ENCODE measurements at places on chromosomes 13 and 19. TPM values are rescaled to one million over a fixed set of nuclear protein-coding genes. Genes with fewer than 3 reads are reported as not detected.

The ACER1 gene
- total RNA-seq = 0.24 TPM

The CLDN10 gene
- total RNA-seq = not detected

The OR4F17 gene
- total RNA-seq = not detected

The ZSWIM9 gene
- 1.5 TPM for total RNA-seq

The ZNF221 gene
- 3.0 TPM for total RNA-seq

The FCGBP gene
- 3.6 TPM for total RNA-seq

The MEIS3 gene
- total RNA-seq = 6.3 TPM

The KIR3DL1 gene
- total RNA-seq = not detected

The ATP5F1D gene
- total RNA-seq = 193 TPM

The SYNGR4 gene
- not detected for total RNA-seq

The OR2Z1 gene
- total RNA-seq = not detected

The GSX1 gene
- total RNA-seq = not detected

The RFPL4A gene
- total RNA-seq = not detected

The ZNF418 gene
- total RNA-seq = 5.2 TPM

The EBI3 gene
- total RNA-seq = 1.7 TPM

DNA sequence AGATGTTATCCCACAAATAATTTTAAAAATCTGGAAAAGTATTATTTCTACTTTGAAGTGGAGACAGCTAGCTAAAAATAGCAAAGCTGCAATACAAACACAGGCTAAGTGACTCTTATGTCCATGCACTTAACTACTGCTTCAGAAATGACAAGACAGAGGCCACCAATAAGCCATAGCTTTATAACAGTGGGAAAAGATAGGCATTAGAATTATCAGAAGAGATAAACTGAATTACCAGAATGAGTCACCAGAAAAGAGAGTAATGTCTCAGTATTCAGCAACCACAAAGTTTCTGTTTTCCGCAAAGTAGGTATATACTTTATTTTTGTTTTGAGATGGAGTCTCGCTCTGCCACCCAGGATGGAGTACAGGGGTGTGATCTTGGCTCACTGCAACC lies 17.1 kb downstream of the CLN5 start:
- no peak for DNase-seq

DNA sequence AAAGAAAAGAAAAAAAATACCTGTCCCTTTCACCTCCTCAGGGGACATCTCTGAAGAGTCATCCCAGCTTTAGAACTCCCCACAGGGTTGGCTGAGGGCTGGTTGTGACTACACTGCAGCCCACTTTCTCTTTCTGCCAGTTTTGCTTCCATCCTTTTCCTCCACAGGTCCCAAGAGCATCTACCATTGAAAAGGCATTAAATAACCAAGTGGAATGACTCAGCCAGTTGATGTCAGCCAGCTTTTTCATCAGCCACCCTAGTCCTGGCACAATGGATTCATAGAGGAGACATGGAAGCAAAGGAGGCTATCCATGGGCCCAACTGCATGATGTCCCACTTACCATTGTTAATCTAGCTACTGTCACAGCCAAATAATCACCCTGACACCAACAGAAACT lies 9.2 kb upstream of the RCBTB1 start:
- no peak for DNase-seq

DNA sequence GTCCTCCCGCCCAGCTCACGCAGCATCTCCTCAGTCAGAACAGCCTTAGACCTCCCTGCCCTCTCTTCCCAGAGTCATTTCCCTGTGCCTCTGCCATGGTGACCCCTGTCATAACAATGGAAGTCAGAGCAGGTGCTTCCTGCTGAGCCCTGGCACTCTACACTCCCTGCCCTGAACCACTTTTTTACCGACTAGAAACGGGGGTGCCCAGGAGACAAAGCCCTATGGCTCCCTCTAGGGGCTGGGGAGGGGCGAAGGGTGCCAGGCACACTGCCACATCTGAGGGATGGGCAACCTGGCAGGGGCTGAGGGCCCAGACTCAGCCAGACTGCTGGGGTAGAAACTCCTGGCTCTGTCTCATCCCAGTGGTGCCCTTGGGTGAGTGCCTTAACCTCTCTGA lies 16.4 kb downstream of the ZNF574 start:
- no peak for DNase-seq

- DNase-seq = no peak
Observed at GRCh38 chr13:58313219-58313618, 681.7 kb downstream of the PCDH17 start.

DNA sequence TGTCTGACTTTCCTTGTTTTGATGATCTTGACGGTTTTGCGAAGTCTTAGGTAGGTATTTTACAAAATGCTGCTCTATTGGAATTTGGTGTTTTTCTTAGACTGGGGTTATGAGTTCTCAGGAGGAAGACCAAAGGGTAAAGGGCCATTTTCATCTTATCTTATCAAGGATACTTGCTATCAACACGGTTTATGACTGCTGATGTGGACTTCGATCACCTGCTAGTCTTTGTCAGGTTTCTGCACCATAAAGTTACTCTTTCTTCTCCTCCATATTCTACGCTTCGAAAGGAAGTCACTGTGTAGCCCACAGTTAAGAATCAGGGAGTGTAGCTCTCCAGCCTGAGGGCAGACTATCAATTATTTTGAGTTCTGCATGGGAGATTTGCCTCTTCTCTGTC lies 7.4 kb upstream of the CEBPG start:
- DNase-seq = no peak

DNA sequence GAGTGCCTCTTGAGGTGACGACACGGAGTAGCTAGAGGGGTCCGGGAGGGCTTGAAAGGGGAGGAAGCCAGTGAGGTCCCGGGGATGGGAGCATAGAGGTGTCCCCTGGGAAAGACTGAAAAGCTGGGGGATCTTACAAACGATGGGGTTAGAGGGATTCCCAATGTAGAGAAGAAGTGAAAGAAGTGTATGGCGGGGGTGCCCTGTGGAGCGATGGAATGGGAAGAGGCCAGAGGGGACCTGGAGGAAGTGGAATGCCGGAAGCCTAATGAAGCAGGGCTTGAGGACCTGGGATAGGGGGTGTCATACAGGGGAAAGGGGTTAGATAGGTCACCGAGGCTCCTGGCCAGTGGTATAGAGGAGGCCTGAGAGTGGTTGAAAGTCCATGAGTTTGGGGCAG lies 580 bp downstream of the AP2A1 start:
- no peak for DNase-seq

DNA sequence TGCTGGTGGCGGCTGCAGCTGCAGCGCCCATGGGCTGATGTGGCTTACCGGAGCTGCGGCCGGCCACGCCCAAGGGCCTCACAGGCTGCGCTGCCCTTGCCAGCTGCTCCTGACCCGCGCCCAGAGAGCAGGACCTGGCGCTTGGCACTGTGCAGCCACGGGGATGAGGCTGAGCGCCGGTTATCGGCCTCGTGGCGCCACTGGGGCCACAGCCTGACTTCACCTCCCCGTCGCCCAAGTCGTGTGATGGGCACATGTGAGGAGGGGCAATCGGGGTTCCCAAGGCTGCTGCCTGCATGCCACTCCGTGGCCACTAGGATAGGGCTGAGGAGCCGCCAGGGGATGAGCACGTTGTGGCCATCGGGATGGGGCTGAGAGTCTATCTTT lies 77.2 kb upstream of the PABPC3 start:
- no peak for DNase-seq

GRCh38 chr19:3470500-3471128 lies 9.7 kb downstream of the SMIM24 start:
- no peak for DNase-seq

- DNase-seq = no peak
Observed at GRCh38 chr13:75365724-75366173, 116.2 kb downstream of the TBC1D4 start.

GRCh38 chr19:52691737-52692136 lies 43.1 kb downstream of the ZNF611 start:
- DNase-seq = no peak

DNA sequence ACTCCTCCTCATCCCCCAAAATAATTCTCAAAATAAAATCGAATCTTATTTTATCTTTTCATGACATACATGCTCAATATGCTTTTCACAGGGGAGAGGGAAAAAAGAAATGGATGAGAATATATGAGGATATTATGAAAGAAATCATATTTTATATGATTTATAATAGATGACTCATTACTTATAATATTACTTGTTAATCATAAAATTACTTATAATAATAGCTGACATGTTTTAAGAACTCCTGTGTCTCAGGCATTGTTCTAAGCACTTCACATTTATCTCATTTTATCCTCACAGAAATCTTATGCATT lies 3.0 kb upstream of the CEACAM3 start:
- DNase-seq = no peak

DNA sequence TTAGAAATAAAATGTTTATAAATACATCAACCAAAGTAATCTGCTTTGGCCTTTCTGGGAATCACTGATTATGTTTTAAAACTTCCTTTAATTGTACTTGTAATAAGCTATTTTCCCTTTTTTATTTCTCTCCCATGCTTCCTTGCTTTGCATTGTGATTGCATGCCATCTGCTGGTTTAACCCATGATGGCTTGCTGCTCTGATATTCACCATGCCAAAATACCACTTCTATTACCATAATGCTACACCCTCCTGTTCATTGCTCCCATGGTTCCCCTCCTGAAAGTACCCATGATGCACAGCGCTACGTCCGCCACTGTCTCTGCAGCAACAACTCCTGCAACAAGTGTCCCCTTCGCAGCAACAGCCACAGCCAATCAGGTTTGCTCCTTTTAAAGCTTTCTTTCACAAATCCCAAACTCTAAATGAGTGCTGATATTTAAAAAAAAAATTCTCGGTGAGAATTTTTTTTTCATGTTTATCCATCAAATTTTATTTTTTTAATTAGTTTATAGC lies 67.7 kb upstream of the RAP2A start:
- no peak for DNase-seq

- peak; percentile 51 for DNase-seq
Observed at GRCh38 chr19:54256250-54257115, 590 bp downstream of the LILRB5 start.

DNA sequence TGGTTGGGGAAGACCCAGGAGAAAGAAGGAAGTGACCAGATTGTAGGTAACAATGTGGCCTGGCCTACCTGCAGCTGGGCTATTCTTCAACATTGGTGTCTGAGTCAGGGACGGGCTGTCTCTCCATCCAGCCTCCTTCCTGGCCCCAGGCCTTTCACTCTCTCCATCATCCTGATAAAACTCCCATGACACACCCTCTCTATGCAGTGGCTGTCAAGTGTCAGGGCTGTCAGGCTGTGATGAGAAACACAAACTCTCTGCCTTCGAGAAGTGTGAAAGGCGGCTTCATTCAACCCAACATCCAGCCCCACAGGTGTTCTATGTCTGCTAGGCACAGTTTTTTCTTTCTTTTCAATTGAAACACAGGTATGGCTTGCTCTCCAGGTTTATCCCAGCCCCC lies 153.3 kb upstream of the VSTM2B start:
- peak; percentile 26 for DNase-seq

- DNase-seq = no peak
Observed at GRCh38 chr19:21130097-21130775, 11.6 kb upstream of the ZNF431 start.

- DNase-seq = no peak
Observed at GRCh38 chr19:40223135-40223822, 3.2 kb downstream of the CCNP start.

DNA sequence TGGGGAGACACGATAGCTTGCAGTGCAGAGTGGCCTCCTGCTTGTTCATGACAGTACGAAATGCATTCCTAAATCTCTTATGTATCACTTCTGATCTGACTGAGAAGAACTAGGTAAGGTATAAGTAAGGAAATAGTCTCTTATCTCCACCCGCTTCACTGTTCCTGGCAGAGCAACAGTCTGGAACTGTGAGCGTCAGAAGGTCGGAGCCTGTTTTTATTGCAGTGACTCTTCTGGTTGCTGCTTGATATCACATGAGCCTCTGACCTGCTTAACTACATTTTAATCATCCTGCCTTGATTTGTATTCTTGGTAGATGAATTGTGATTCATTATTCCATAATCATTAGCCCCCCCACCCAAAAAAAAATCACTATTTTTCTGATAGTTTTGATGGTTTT lies 69.0 kb downstream of the COL4A2 start:
- no peak for DNase-seq

- peak; percentile 67 for DNase-seq
Observed at GRCh38 chr19:15323496-15324235, 8.7 kb downstream of the BRD4 start.

- DNase-seq = no peak
Observed at GRCh38 chr13:58594747-58595600, 963.4 kb downstream of the PCDH17 start.

DNA sequence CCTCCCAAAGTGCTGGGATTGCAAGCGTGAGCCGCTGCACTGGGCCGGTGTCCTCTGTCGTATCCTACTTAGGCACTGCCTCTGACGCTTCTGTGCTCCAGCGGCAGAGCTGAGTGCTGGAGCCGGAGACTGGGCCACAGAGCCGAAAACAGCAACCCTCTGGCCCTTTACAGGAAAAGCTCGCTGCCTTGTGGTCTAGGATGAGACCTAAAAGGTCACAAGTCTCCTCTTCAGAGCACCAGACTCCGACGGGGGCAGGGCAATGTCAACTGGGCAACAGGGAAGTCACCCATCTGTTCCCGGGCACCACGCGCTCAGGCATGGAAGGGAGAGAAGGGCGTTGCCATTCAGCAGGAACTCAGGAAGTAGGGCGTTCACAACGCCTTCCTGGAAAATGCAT lies 91.7 kb downstream of the GADD45B start:
- DNase-seq = peak; percentile 81

- no peak for DNase-seq
Observed at GRCh38 chr13:36154567-36155291, 23.5 kb upstream of the DCLK1 start.

DNA sequence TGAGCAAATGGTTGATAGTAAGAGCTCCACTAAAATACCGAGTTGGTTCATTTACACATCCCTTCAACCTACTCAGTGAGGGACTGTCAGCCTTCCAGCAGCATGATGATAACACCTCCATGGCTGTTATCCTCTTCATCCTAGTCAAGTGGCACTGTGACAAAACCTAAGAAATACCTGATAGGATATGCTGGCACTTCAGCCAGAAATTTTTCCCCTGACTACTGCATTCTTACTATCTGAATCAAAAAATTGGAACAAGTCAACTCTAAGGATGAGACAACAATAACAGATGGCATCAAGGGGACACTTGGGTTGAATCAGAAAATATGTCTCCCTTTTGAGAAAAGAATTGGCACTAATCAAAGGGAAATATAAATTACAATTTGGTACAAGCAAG lies 193.9 kb downstream of the KCTD12 start:
- no peak for DNase-seq

DNA sequence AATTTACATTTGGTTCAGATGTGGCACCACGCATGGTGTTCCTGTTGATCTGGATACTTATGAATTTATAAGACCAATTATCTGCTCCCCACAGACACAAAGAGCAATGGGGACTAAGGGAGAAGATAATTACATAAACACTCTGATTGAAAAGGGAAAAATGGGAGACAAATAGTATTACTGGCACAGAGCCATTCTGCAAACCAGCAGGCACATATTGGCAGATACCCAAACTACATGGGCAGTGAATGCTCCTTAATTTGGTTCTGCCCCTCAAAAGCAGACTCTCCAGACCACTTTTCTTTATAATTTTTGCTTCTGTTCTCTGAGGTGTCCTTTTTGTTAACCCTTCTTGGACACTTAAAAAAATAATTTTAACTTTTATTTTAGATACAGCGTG lies 1674.2 kb downstream of the PCDH9 start:
- DNase-seq = no peak

All from right atrium auricular region (tissue), 2 donors.